Motor neuron (in vitro differentiated cells): ENCODE measurements at places on chromosomes 3 and 15. TPM values are rescaled to one million over a fixed set of nuclear protein-coding genes. Genes with fewer than 3 reads are reported as not detected.

GRCh38 chr15:55628369-55628730 lies 40.2 kb upstream of the PYGO1 start:
- ATAC-seq: no peak

DNA sequence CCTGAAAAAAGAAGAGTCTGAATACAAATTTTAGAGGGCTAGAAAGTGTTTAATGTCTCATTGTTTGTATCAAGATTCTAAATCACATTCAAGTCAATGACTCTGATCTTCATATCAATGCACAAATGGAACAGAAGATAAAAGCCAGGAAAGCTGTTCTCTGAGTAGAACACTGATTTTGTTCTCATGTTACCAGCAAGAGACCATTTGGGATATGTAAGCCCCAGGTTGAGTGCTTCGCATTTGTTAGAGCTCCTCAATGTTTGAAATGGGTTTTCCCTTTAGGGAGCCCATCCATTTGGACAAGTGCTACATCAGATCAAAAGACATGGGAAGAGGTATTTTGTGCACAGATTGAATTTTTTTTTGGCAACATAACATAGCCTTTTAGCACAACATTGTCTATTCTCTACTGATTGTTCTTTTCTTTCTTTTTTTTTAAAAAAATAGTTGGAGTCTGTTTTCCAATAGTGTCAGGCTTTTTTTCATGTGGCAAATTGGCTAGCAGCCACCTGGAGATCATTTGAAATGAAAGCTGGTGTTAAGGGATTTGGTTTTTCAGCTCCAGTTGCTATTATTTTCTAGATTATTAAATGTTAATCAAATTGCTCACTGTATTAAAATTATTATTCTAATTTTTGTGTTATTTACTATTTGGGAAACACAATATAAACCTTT lies 74.5 kb upstream of the ZPLD1 start:
- no peak for ATAC-seq

- ATAC-seq: no peak
Measured at GRCh38 chr3:170555329-170555728, 30.5 kb downstream of the SLC7A14 start.

DNA sequence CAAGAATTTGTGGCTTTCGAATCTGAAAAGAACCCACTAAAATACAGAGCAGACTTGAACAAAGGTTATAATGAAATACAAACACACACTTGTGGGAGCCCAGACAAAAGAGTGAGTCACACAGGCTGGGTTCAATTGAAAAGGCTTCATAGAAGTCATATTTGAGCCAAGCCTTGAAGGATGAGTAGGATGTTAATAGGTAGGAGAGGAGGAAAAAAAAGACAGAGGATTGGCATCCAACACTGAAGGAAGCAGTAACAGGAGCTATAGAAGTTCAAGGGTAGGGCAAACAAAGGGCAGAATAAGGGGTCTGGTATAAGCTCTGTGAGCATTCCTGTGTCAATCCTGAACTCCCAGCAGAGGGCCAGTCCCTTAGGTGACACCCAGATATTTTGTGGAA lies 325.4 kb downstream of the FOXP1 start:
- ATAC-seq: peak; percentile 91

Gene KLHL25
- 4.0 and 5.1 TPM in 2 replicates for total RNA-seq

DNA sequence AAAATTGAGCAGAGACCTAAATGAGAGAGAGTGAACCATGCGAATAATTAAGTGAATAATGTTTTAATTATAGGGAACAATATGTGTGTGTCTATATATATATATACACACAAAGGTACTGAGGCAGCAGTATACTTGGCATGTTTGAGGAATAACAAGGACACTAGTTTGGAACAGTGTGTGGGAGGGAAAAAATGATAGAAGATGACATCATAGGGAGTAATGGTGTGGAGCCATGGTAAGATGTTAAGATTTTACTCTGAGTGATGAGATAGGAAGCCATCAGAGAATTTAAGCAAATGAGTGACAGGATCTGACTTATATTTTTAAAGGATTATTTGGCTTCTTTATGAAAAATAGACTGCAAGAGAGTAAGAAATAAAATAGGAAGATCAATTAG lies 29.1 kb downstream of the DTWD1 start:
- no peak for ATAC-seq

Gene C3orf22
- total RNA-seq: 0.21 TPM in 1 of 2 replicates, not detected in the other

Gene HHATL
- total RNA-seq: 2.6 and 2.8 TPM in 2 replicates

Gene VIPR1
- 2.0 and 2.9 TPM in 2 replicates for total RNA-seq

- no peak for ATAC-seq
Measured at GRCh38 chr15:64915518-64916227, 4.0 kb downstream of the ANKDD1A start.

- ATAC-seq: no peak
Measured at GRCh38 chr3:151443583-151443982, 17.3 kb downstream of the IGSF10 start.

Gene CFAP44
- 5.9 and 6.6 TPM in 2 replicates for total RNA-seq

- no peak for ATAC-seq
Measured at GRCh38 chr3:56363720-56364119, 104.5 kb downstream of the ERC2 start.

Gene GLDN
- 7.3 and 7.8 TPM in 2 replicates for total RNA-seq

Gene MYO5A
- total RNA-seq: 74.1 and 81.3 TPM in 2 replicates

Gene WNT7A
- 11.5 and 11.8 TPM in 2 replicates for total RNA-seq

Gene KNG1
- 0.04 TPM in 1 of 2 replicates, not detected in the other for total RNA-seq

Gene SLC22A13
- total RNA-seq: 0.16 and 0.31 TPM in 2 replicates

DNA sequence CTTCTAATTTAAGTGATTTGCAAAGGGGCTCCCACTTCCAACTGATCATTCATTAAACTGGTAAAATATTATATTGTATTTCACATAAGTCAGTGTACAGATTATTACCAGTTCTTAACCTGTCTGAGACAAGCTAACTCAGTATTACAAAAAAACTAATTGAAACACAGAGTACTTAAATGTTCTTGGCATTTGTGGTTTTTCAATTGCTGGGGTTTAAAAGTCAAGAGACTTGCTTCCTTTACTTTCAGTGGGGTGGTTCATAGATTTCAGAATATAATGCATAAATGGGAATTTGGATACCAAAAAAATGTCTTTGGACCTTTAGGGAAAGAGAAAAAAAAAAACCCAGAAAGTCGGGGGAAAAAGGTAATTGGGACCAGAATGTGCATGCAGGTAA lies 85.0 kb downstream of the ATP10A start:
- ATAC-seq: no peak
